Placental pericyte (primary cell): ENCODE measurements at places on chromosomes 2 and 18. TPM values are rescaled to one million over a fixed set of nuclear protein-coding genes. Genes with fewer than 3 reads are reported as not detected.

TSN gene
- 31.7 and 46.1 TPM in 2 replicates for total RNA-seq

GRB14 gene
- not detected in 2 replicates for total RNA-seq

CHRND gene
- total RNA-seq = not detected in 2 replicates

MYO3B gene
- total RNA-seq = under 0.01 TPM in 2 replicates

RTP5 gene
- not detected in 2 replicates for total RNA-seq

ABCB11 gene
- total RNA-seq = not detected in 2 replicates

REG1B gene
- total RNA-seq = not detected in 2 replicates

UNC80 gene
- not detected in 2 replicates for total RNA-seq

IL1R1 gene
- 26.6 and 44.6 TPM in 2 replicates for total RNA-seq

GCG gene
- not detected in 2 replicates for total RNA-seq

CCDC102B gene
- 5.0 and 16.0 TPM in 2 replicates for total RNA-seq

HDLBP gene
- total RNA-seq = 844 and 1,772 TPM in 2 replicates

MAB21L4 gene
- not detected in 2 replicates for total RNA-seq

COMMD1 gene
- total RNA-seq = 34.6 and 49.2 TPM in 2 replicates

PTPRN gene
- total RNA-seq = 0.88 and 7.9 TPM in 2 replicates

PSD4 gene
- 0.66 and 1.1 TPM in 2 replicates for total RNA-seq

MYCN gene
- 2.1 TPM in 1 of 2 replicates, not detected in the other for total RNA-seq

KCNG3 gene
- total RNA-seq = not detected in 2 replicates

RASGRP3 gene
- total RNA-seq = 4.8 and 11.2 TPM in 2 replicates

IHH gene
- under 0.01 TPM in 1 of 2 replicates, not detected in the other for total RNA-seq

IGFBP5 gene
- 541 and 638 TPM in 2 replicates for total RNA-seq

ADRA2B gene
- not detected in 2 replicates for total RNA-seq

SERPINB7 gene
- 1.5 and 33.6 TPM in 2 replicates for total RNA-seq

STAT4 gene
- total RNA-seq = 1.1 and 2.1 TPM in 2 replicates

RAB6C gene
- not detected in 2 replicates for total RNA-seq

TNFAIP6 gene
- 38.1 and 44.2 TPM in 2 replicates for total RNA-seq

PLCD4 gene
- total RNA-seq = 0.22 and 1.4 TPM in 2 replicates

PTH2R gene
- total RNA-seq = under 0.01 and 1.0 TPM in 2 replicates

DPP4 gene
- 71.4 and 636 TPM in 2 replicates for total RNA-seq

RAB27B gene
- 20.5 and 24.5 TPM in 2 replicates for total RNA-seq

UGT1A8 gene
- not detected in 2 replicates for total RNA-seq

ZBTB7C gene
- under 0.01 and 0.22 TPM in 2 replicates for total RNA-seq

MATN3 gene
- 1.3 and 2.3 TPM in 2 replicates for total RNA-seq

CD8A gene
- not detected in 2 replicates for total RNA-seq

GPN1 gene
- total RNA-seq = 30.4 and 53.0 TPM in 2 replicates

TEKT4 gene
- total RNA-seq = not detected in 2 replicates

ANKRD36C gene
- total RNA-seq = 24.3 and 45.0 TPM in 2 replicates

AGXT gene
- total RNA-seq = not detected in 2 replicates

CUL3 gene
- 58.3 and 59.3 TPM in 2 replicates for total RNA-seq

POTEJ gene
- not detected in 2 replicates for total RNA-seq

NEB gene
- 0.22 and 0.29 TPM in 2 replicates for total RNA-seq

ZBTB14 gene
- 11.2 and 15.5 TPM in 2 replicates for total RNA-seq

ASB18 gene
- total RNA-seq = not detected in 2 replicates

ACMSD gene
- not detected in 2 replicates for total RNA-seq

MOGAT1 gene
- not detected in 2 replicates for total RNA-seq

SERPINB3 gene
- total RNA-seq = not detected in 2 replicates

NCKAP5 gene
- 6.3 and 21.6 TPM in 2 replicates for total RNA-seq

NXPH2 gene
- total RNA-seq = not detected in 2 replicates

THUMPD2 gene
- 5.3 and 11.5 TPM in 2 replicates for total RNA-seq

ZC3H8 gene
- 2.1 and 7.0 TPM in 2 replicates for total RNA-seq

SLC40A1 gene
- total RNA-seq = 0.86 and 3.3 TPM in 2 replicates

CRYBA2 gene
- not detected in 2 replicates for total RNA-seq

COL3A1 gene
- total RNA-seq = 1,404 and 7,536 TPM in 2 replicates

MARCHF4 gene
- total RNA-seq = 1.1 and 8.7 TPM in 2 replicates

ASIC4 gene
- total RNA-seq = under 0.01 TPM in 1 of 2 replicates, not detected in the other
